ENCODE measurements at places on chromosomes 2 and 18. TPM values are rescaled to one million over a fixed set of nuclear protein-coding genes. Genes with fewer than 3 reads are reported as not detected.

ANKRD30BL gene
- 0.56 TPM for polyA plus RNA-seq

SCYGR4 gene
- polyA plus RNA-seq: not detected

GRCh38 chr2:118031566-118031965, 17.7 kb upstream of the CCDC93 start:
- DNase-seq: no peak

- DNase-seq: no peak
Measured at GRCh38 chr18:45751766-45752165, 27.8 kb downstream of the SLC14A1 start.

GRCh38 chr2:33131749-33132148, 185.0 kb downstream of the LTBP1 start:
- no peak for DNase-seq

GRCh38 chr18:27996801-27997272, 180.1 kb downstream of the CDH2 start:
- no peak for DNase-seq

- no peak for DNase-seq
Measured at GRCh38 chr2:168293766-168294165, 46.4 kb upstream of the STK39 start.

GRCh38 chr2:33264766-33265165, 211.7 kb upstream of the RASGRP3 start:
- no peak for DNase-seq

GRCh38 chr2:120470041-120470965, 124.4 kb downstream of the INHBB start:
- DNase-seq: no peak
